ENCODE measurements at places on chromosomes 1 and 21.

GRCh38 chr1:221074332-221074731 lies 195.1 kb downstream of the HLX start:
- no peak for DNase-seq

GRCh38 chr1:115647047-115647446 lies 5.3 kb downstream of the VANGL1 start:
- DNase-seq = no peak

DNA sequence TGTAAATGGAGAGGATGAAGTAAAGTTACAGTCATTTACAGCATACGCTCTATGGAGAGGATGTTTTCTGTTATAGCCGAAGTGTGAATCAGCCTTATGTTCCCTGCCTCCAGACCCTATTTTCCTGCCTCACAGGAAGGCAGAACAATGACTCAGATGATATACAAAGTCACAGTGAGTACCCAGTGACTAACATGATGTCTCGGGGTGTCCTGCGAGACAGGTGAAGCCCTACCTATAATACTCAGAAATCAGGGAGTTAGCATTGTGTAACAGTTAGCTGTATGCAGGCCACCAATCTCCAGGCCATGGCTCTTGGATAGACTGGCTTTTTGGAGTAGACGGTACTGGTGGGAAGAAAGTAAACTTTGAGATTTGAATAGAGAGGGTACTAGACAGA lies 55.6 kb upstream of the FBXO28 start:
- no peak for DNase-seq

GRCh38 chr1:180026556-180026955 lies 71.9 kb downstream of the CEP350 start:
- DNase-seq = no peak

DNA sequence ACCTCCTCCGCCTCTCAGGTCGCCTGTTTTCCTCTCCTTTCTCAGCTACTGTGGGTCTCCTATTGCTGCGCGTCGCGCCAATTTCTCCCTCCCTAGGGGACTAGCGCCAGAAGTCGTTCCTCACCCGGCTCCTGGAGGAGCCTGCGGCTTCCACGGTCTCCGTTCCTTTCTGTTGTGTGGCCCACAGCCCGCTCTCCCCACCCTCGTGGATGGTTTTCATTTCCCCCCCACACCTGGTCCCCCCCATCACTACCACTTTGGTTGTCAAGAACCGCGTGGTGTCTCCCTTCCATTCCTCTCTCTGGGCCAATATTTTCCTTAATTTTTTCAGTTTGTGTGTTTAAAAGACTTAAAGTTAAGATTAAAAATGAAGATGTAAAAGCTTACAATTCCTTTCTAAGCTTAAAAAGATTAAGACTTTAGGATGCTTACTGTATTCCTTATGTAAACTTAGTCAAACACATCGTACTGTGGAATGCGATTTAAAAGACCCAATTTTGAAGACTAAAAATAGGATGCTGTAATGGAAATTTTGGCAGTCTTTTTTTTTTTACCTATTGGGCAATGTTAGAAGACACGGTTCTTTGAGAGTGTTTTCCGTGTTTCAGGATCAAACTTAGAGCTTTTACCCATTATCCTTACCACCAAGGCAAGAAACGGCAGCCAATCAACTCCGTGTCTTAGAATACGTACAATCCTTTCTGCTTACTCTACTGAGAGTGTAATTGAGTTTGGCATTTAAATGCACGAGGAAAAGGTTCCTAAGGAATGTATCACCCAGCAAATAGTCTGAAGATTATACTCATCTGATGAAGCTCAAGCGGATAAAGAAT lies 773 bp downstream of the CNST start:
- no peak for DNase-seq

DNA sequence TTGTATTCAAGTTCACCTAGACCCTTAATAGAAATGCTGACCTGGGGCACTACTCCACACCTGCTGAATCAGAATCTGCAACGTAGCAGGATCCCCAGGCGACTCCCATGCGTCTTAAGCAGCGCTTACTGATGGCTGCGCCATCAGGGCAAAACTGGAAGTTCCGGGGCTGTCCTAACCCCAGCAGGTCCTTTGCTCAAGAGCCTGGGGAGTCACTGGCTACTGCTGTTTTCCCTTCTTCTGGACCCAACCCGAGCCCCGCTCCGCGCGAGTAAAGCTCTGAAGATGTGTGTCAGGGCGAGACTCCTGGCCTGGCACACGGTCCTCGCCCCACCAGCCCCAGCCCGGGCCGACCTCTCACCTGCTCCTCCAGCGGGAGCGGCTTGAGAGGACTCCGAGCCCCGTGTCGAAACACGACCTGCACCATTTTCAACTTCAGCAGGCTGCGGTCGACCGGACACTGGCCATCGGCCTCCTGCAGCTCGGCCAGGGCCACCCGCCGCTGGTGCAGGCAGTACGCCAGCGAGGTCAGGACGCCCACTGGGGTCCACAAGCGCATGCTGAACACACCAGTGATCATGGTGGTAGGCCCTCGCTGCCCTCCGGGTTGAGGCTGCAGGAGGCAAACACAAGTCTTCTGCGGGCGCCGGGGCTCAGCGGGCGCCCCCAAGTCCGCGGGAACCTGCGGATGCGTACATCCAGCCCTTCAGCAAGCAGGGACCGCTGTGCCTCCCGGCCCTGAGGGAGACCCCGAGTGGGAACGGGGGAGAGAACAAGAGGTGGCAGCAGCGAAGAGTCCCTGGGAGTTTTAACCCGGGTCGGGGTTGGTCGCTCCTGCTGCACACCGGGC lies 630 bp downstream of the ACP6 start:
- peak; percentile 60 for DNase-seq

DNA sequence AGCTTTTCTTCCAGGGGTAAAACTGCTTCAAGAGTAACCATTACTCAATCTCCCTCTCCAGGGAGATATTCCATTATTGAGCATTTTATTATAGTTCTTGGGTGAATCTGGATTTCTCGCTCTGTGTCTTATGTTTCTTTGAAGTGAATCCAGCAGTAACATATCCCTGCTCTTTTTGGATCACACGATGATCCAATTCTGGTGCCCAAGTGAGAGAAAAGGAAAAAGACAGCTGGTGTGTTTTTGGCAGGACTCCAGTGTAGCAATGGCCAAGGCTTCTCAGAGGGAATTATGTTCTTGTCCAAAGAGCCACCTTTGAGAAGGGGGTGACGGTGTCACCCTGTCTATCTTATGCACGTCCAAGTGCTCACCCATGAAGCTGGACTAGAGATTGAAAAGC lies 140.3 kb upstream of the ERRFI1 start:
- DNase-seq = no peak

GRCh38 chr21:17699524-17700189 lies 87.0 kb upstream of the BTG3 start:
- no peak for DNase-seq

DNA sequence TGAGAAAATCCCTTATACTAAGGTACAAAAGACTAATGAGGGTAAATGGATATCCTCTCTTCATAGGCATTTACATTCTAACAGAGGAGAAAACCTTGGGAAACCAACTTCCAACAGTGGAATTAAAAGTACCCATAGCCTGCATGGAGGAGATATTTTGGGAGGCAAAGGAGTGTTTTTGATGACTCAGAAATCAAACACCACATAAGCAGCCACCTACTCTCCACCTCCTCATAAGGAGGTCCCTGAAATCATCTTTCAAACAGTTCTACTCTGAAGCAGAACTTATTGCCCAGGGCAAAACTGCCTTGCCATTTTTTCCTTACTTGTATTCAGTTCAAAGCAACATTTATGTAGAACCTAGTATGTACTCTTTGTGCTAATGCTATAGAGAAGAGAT lies 211.3 kb downstream of the KCNH1 start:
- DNase-seq = no peak

DNA sequence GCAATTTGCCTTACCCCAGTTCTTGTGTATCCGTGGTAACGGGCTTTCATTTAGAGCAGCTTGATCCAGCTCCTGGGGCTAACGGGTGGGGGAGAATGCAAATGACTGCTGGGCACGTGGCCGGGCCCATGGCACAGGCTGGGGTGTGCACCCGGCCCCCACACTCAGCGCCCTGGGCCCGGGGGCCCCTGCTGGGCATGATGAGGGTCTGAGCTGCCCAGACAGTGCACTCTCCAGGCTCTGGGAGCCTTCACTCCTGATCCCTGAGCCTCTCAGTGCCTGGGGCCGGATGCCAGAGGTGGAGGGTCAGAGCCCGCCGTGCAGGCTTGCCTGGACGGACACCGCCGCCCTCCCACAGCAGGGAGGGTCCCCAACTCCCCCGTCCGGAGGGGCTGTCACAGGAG lies 20.1 kb upstream of the PEX10 start:
- no peak for DNase-seq

- no peak for DNase-seq
Observed at GRCh38 chr1:182809414-182809957, 19.9 kb downstream of the NPL start.

- no peak for DNase-seq
Observed at GRCh38 chr1:220313576-220313975, 41.3 kb upstream of the RAB3GAP2 start.

DNA sequence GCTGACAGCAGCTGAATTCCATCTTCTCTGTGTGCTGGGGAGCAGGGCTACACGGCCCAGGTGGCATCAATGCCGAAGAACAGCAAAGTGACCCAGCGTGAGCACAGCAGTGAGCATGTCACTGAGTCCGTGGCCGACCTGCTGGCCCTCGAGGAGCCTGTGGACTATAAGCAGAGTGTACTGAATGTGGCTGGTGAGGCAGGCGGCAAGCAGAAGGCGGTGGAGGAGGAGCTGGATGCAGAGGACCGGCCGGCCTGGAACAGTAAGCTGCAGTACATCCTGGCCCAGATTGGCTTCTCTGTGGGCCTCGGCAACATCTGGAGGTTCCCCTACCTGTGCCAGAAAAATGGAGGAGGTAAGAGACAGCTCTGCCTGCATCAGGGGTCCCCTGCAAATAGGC lies 16.6 kb downstream of the SLC6A17 start:
- no peak for DNase-seq

GRCh38 chr1:226813671-226814591 lies 56.5 kb upstream of the PSEN2 start:
- DNase-seq = no peak

GRCh38 chr1:61742620-61743430 lies 545 bp downstream of the PATJ start:
- DNase-seq = no peak

DNA sequence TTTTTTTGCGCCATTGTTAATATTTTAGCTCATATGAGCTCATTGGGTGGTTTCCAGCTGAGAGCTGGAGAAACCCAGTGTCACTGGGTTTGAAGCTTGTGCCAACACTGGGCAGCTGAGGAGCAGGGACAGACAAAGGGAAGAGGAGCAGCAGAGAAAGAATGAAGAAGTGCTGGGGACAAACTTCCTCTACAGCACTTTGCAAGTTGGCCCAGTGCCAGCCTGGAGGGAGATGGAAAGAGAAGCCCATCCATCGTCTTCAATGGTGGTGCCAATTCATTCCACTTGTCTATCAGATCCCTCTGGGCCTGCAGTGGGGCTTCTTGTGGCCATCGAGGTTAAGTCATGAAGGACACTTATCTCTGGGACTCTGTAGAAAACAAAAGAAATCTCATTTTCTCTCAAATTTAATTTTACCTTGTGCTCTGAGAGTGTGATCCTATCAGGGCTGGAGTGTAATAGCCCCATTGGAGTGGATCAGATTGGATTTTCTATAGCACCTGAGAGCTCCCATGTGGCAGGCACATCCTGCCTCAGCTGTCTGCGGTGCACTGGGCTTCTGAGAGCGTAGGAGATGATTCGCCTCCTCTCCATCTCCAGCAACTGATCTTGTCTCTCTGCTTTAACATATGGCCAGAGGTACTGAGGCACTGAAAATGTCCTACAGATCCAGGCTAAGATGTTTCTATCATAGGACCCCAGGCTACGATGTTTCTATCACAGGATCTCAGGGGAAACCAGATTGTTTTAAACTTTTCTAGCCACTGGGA lies 114.7 kb downstream of the TNR start:
- no peak for DNase-seq

- no peak for DNase-seq
Observed at GRCh38 chr1:66519992-66520391, 14.0 kb upstream of the SGIP1 start.

DNA sequence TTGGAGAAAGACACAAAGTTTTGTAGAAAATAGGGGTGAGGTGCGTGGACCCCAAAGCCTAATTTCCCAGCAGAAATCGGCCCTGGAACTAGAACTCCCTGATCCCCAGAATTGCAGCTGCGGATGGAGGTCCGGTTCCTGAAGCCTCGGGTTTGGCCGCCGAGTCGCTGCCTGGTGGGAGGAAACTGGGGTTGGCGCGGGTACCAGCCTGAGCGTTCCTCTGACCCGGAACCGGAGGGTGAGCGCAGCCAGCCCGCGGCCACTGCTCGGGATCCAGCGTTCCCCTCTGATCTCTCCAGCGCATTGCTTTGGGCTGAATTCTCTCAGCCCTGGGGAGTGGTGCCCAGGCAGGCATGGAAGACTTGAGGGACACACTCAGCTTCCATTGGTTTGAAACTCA lies 1.6 kb downstream of the ST6GALNAC5 start:
- peak; percentile 10 for DNase-seq

DNA sequence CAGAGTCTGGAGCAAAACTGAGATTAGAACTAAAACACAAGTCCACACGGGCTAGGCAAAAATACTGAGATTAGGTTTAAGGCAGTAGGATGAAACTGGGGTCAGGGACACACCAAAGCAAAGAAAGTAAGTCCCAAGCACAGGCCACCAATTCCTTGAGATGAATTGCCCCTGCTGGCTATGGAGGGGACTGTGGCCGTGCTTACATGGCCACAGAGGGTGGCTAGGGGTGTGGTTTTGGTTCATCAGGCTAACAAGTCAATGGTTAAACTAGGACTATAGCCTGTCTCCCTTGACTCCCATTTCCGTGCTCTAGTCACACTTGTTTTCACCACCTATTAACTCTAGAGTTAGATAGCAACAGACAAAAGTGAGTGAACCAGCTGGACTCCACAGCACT lies 394.8 kb downstream of the PBX1 start:
- no peak for DNase-seq

- no peak for DNase-seq
Observed at GRCh38 chr1:73813716-73814115, 384.3 kb downstream of the LRRIQ3 start.

- DNase-seq = peak; percentile 78
Observed at GRCh38 chr1:15412175-15412800, 2.6 kb downstream of the EFHD2 start.

- no peak for DNase-seq
Observed at GRCh38 chr21:44697811-44698734, 1.1 kb downstream of the KRTAP10-12 start.
